ENCODE measurements at places on chromosomes 1 and 21.

DNA sequence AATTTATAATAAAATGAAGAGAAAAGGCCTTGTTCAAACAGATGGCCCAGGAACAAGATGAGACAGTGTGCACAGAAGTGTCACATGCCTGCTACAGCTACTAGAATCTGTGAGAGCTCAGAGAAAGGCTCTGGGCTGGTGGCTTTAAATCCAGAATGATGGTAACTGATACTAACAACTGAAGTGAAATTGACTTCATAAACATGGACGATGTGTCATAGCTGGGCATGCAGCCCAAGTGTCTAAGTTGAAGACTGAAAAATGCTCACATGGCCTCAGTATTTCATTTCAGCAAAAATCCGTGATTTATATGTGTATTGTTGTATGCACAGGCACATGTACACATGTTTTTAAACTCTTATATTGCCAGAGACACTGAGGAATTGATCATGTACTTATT, 208.3 kb upstream of the RUNX1 start:
- DNase-seq: no peak

DNA sequence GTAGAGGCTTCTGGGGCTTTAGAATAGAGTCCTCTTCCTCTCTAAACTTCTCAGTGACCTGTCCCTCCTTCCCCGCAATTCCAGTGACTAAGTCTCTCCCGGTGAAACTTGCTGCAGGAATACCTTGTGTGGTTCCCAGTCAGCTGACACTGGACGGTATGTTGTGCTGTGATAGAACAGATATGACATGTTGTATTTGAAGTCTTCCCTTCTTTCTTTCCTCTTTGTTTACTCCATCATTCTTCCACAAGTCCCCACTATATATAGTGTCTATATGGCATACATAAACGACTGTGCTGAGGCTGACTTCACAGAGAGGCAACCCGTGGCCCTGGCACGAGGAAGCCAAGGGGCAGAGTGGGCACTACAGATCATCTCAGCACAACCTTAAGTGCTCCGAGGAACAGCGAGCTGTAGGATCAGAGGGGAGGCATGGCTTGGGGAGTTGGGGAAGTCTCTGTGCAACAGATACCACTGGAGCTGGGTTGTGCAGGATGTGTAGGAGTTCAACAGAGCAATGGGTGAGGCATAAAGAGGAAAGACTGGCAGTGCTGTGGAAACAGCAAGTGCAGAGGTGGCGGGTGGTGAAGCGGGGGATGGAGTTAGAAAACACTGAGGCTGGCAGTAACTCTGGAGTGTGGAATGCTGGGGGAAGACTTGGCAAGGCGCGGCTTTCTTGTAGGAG, 237.8 kb downstream of the TRABD2B start:
- DNase-seq: no peak

- DNase-seq: no peak
These were observed 3.0 kb upstream of the NEK7 start for GRCh38 chr1:198153804-198154203.

DNA sequence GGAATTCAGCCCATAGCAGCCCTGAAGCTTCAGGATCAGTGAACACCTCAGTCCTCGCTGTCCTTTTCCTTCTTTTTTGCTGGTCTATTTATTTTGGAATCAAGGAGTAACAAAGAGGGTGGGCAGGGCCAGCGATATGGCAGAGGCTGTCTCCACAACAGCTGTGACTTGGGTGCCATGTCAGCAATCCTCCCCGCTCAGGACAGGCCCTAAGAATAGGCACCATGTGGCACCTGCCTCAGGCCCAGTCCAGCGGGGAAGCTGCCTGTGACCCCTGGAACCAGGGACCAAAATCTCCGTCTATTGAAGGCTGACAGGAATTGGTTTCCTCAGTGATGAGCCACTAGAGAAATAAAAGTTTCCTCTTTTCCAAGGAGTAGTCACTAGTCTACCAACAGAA, 58.6 kb upstream of the TNR start:
- no peak for DNase-seq

DNA sequence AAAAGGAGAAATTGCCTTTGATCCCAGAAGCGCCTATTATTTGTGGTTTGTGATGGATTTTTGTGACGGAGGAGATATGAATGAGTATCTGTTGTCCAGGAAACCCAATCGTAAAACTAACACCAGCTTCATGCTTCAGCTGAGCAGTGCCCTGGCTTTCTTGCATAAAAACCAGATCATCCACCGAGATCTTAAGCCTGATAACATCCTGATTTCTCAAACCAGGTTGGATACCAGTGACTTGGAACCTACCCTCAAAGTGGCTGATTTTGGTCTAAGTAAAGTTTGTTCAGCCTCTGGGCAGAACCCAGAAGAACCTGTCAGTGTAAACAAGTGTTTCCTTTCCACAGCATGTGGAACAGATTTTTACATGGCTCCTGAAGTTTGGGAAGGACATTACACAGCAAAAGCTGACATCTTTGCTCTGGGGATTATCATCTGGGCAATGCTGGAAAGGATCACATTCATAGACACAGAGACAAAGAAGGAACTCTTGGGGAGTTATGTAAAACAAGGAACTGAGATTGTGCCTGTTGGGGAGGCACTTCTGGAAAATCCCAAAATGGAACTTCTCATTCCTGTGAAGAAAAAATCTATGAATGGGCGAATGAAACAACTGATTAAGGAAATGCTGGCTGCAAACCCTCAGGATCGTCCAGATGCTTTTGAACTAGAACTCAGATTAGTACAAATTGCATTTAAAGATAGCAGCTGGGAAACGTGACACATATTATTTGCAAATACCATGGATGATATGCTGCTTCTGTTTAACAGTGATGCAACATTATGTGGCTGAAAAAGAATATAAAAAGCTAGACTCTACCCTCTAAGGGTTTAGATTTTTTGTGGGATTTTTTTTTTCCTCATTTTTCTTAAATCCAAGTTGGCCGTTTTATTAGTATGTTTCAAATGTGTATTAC, 10.5 kb downstream of the PDIK1L start:
- DNase-seq: no peak

DNA sequence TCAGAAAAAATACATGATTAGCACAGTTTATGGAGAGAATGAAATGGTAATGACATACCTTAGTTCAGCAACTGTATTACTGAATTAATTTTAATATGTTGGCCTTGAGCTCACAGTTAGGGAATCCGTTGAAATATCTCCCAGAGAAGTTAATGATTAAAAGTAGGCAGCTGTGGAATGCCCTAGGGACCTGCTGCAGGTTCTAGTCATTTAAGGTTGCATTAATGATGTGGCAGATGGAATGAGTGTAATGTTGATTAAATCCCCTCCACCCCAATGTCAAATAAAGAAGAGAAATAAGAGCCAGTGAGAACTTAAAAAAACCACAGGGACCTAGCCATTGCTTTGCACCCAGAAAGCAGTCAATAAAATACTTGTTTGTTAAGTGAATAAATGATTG, 40.3 kb upstream of the TRIM45 start:
- no peak for DNase-seq

GRCh38 chr1:218524526-218524925, 179.4 kb downstream of the TGFB2 start:
- no peak for DNase-seq

DNA sequence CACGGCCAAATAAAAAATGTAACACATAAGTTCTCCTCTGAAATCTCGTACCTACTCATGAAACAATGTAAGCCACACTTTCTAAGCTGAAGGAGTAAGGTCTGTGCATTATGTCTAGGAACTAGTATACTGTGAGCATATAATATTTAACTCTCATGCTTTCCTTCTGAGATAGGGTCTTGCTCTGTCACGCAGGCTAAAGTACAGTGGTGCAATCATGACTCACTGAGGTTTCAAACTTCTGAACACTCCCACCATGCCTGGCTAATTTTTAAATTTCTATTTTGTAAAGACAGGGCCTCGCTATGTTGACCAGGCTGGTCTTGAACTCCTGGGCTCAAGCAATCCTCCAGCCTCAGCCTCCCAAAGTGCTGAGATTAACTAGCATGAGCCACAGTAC, 71.3 kb downstream of the AHCTF1 start:
- DNase-seq: no peak

DNA sequence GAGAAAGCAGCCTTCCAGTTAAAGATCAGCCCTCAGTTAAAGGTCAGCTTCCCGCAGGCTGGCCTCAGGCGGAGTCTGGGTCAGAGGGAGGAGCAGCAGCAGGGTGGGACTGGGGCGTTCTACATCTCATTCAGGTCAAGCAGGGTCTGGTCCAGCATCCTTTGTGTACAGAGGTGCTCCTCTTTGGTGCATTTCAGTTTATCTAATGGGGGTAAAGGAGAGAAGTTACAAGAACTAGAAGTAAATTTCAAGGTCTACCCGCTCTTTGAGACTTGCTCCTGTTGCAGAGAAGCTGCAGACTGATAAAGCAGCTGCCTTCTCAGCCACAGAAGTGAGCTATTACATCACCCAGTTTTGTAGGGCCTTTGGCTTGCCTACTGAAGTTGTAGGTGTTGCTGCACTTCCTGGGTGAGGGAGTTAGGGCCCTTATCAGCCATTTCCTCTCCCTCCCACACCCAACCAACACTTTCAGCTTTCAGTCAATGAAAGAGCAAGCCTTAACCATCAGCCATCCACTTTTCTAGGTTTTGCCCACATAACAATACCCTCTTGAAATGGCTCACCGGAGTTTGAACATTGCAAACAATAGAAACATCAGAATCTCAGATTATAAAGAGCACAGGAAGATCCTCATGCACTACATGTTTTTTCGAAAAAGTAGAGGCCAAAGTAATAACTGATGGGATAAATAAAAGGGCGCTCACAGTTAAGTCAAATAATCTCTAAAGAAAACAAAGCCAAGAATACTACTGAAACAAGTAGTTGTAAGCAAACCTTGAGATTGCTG, 2.8 kb upstream of the NUP210L start:
- DNase-seq: no peak

DNA sequence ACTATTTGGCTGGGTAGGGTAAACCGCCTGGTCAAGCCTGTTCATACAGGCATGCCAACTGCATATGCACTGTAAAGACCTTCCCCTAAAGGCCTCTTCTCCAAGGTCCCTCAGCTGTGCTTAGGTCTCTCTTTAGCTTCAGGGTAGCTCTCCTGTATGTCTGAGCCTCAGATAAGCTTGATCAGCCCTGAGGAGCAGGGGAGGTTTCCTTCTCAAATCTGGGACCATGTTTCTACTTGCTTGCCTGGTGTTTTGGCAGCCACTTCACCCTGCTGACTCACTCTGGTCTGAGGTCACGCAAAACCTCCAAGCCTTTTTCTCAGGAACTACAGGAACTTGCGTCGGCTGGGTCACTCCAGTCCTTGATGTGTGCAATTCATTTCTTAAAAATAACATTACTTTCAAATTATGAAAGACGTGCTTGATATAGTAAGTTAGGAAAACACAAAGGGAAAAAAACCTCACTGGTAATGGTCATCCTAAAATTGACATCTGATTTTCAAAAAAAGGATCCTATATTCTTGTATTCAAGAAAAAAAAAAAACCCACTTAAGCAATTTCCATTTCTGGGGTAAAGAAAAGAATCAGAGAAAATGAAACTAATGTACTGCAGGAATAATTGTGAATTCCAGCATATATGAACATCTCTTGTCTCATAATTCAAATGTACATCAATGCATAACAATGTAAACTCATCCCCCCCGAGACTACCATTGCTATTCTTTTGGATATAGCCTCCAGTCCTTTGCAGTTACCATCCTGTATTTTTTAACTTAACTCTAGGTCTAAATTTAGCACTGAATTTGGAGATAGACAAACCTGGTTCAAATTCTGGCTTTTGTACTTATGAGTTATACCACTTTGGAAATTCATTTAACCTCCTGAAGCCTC, 24.8 kb upstream of the RNF19B start:
- no peak for DNase-seq

DNA sequence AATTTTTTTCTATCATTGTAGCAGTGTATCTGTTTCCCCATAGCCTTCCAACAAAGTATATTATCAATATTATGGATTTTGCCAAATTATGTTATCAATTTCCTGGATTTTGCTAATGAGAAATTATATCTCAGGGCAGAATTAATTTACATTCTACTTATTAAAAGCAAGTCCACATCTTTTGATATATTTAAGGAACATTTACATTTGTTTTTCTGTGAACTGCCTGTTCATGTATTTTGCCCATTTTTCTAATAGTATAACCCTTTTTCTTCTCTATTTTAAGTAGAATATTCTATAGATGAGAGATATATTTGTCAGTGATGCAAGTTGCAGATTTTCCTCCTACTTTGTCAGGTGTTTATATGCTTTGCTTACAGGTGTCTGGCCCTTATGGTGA, 24.4 kb downstream of the C1orf87 start:
- no peak for DNase-seq

- DNase-seq: peak; percentile 11
These were observed 37.8 kb downstream of the GPA33 start for GRCh38 chr1:167052389-167052788.

DNA sequence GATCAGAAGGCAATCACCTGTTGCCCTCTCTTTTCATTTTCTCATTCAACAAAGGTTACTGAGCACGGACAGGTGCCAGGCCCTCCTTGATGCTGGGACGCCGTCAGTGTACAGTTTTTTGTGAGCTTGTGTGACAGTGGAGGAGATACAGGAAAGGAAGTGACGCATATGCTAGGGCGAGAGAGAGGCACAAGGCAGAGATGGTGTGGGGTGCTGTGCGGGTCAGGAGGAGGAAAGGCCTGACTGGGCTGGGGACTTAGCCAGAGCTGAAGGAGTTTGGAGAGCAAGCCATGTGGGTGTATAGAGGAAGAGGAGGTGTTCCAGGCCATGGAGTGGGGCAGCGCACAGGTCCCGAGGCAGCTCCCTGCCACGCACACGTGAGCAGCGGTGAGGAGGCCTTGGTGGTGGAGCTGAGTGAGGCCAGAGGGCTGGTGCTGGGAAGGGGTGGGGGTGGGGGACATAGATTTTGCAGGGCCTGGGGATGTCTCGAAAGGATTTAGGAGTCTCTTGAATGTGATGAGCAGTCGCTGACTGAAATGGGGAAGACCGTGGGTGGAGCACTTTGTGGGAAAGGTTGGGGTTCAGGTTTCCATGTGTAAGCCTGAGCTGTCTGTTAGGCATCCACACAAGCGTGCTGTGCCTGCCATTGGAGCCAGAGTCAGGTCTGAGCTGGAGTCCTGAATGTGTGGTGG, 46.0 kb downstream of the TRAPPC10 start:
- DNase-seq: no peak

DNA sequence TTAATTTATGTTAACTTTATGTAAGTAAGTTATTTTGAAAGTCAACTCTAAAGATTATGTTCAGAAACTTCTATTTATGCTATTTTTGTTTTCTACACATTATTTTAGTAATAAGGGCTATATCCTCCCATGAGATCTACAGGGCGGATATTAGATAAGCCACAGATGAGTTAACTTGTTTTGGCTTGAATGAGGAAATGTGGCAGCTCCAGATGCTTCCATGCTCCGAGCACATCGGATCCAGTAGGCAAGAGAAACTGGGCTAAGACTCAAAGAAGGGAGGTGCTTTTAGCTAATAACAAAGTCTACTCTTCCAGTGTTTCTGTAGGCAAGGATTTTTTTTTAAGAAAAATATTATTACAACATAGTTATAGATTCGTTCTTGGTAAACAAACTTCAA, 20.0 kb upstream of the LAMC1 start:
- no peak for DNase-seq

- DNase-seq: no peak
These were observed 3.1 kb upstream of the SPRR3 start for GRCh38 chr1:152998476-152998875.

- peak; percentile 84 for DNase-seq
These were observed at the start of gene GPATCH4 for GRCh38 chr1:156601122-156601830. GPATCH4 (minus strand) TSS chr1:156601479.
